ENCODE measurements at places on chromosomes 2 and 18. TPM values are rescaled to one million over a fixed set of nuclear protein-coding genes. Genes with fewer than 3 reads are reported as not detected.

The ATP9B gene
- total RNA-seq = 36.6 TPM

The IL18RAP gene
- not detected for total RNA-seq

The AQP4 gene
- not detected for total RNA-seq

The HOXD12 gene
- not detected for total RNA-seq

The AMER3 gene
- not detected for total RNA-seq

The RAB31 gene
- 25.2 TPM for total RNA-seq

The HJURP gene
- total RNA-seq = 11.0 TPM

The DNAH7 gene
- 0.06 TPM for total RNA-seq

The PAX8 gene
- total RNA-seq = 0.16 TPM

The EMILIN2 gene
- total RNA-seq = 4.0 TPM

The TNFRSF11A gene
- total RNA-seq = 4.4 TPM

The STARD7 gene
- 254 TPM for total RNA-seq

The ALPP gene
- total RNA-seq = not detected

The CLHC1 gene
- total RNA-seq = 2.4 TPM

The IGFBP5 gene
- 0.82 TPM for total RNA-seq

The PIEZO2 gene
- total RNA-seq = 270 TPM

The TWIST2 gene
- total RNA-seq = 0.16 TPM

The DAPL1 gene
- total RNA-seq = not detected

The PROC gene
- total RNA-seq = not detected

The LGALSL gene
- total RNA-seq = 4.3 TPM

The ATP5MC3 gene
- total RNA-seq = 66.4 TPM

The MEIS1 gene
- total RNA-seq = 1.6 TPM

The ALK gene
- total RNA-seq = not detected

The CRACDL gene
- 2.9 TPM for total RNA-seq

The IRS1 gene
- 0.06 TPM for total RNA-seq

The KLHL14 gene
- 0.16 TPM for total RNA-seq

The FOXI3 gene
- not detected for total RNA-seq

The TLX2 gene
- total RNA-seq = not detected

The IMP4 gene
- 111 TPM for total RNA-seq

The SH3BP4 gene
- total RNA-seq = 24.6 TPM

The MOCOS gene
- total RNA-seq = 0.32 TPM
